Dermis microvascular lymphatic vessel endothelial cell (primary cell): ENCODE measurements at places on chromosomes 3 and 15.

GRCh38 chr15:49900903-49901235 is 218.2 kb downstream of the ATP8B4 start:
- DNase-seq = no peak

DNA sequence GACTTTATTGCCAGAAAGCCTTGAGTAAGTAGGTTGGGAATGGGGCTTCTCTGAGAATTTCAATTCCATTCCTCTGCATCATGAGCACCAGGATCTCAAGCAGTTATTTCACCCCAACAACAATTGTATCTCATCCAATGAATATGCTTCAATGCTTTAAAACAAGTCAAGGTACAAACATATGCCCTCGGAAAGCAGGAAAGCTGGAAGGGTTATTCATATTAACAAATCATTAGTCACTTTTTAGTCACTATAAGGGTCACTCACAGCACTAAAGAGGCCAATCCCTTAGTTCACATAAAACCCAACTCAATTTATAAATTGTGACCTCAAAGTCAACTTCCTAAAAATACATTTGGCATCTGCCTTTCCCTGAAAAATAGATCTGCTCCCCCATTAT is 16.2 kb downstream of the MB21D2 start:
- DNase-seq = no peak

DNA sequence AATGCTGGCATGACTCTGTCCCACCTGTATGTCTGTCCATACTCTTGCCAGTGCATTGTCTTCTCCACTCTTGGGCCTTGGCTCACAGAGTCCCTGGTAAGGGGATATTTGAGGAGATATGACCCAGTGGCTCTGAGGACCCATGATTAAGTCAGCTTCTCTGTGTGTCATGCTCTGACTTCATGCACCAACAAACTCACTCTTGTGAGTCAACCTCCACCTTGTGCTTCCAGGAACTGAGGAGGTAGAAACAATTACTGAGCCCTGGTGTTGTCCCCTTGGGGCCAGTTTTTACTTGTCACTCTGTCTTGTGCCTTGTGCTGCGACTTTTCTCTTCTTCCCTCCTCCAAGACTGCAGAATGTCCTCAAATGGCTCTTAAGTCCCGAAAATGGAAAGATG is 127.1 kb downstream of the ABHD5 start:
- no peak for DNase-seq

DNA sequence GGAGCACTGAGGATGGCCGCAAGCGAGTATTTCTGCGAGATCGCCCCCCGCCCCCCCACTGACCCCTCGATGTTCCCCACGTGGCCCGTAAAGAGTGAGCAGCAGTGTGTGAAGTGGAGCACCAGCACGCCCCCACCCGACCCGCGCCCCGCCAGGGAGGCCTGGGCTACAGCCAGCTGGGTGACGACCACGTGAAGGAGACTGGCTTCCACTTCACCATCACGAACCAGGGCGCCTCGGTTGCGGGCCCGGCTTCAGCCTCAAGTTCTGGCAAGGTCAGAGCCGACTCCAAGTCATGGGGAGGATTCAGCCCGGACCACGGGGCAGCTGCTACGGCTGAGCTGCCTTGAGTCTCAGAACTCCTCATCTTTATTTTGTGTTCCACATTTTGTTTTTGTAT is 2.4 kb upstream of the RNU5B-1 start:
- no peak for DNase-seq

- DNase-seq = no peak
These were observed 3.3 kb downstream of the NDUFAF3 start for GRCh38 chr3:49025005-49025792.

DNA sequence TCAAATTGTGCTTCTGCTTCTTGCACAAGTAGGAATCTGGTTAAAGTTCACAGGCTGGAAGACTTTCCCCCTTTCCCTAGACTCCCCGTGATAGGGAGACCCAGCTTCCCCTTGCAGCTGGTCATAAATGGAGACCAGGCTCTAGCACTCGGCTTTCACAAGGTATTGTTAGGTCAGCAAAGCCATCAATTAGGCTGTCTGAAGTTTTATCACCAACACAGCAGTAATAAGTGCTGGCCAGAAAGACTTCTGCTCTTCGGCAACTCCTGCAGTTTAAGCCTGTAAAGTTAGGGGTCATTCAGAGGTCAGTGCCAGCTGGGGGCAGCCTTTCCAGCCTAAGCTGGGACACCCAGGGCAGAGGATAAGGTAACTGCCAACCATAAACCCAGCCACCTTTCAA is 203.4 kb downstream of the MEIS2 start:
- DNase-seq = no peak

DNA sequence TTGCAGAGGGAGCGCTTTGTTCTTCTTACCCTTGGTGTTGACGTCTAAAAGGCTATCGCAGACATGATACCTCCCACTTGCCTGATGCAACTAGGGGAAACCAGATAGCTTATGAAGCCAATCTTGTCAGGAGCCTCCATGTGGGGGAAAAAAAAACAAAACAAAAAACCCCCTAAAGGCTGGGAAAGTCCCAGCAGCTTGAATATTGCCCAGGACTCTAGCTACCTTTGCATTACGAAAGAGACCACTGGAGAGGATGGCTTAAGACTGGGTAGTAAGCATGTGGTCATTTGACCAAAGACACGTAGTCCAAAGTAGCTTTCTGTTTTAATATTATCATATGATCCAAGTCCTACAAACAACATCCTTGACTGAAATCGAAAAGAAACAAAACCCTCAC is 120.7 kb upstream of the WNT5A start:
- no peak for DNase-seq

- DNase-seq = no peak
These were observed 42.7 kb downstream of the HHLA2 start for GRCh38 chr3:108338901-108339545.

GRCh38 chr3:44232407-44232806 is 9.3 kb upstream of the TOPAZ1 start:
- DNase-seq = no peak

DNA sequence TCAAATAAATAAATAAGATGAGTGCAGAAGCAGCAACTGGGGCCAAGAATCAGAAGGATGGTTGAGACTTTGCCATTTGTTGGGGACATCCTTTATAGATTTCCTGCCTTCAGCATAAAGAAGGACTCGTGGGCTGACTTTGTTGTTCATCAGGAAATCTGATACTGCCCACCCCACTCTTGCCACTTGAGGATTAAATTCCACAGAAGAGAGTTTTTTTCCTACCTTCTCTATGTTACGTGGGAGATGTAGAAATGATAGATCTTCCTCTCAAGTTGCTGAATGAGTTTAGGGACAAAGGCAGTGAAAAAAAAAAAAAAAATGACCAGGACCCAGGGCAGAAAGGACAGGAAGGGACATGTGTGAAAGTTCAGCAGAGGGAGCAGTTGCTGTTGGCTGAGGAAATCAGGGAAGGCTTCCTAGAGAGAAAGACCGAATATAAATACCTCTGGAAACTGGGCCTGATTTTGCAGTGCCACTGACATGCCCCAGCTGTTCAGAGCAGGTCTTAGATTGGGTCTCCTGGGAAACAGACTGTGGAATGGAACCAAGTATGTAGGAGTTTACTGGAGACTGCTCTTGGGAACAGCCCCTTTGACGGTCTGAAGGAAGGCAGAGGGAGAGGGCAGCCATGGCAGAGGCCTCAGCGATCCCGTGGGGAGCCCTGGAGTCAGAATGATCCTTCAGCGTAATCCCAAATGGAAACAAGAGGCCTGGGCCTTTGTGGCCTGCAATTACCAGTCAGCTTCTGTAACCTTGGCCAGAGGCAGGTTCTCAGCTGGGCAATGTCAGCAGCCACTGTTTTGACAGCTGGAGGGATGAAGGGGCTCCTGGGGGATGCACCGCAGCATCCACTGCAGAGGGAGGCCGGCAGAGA is 50.9 kb downstream of the C3orf20 start:
- DNase-seq = no peak

DNA sequence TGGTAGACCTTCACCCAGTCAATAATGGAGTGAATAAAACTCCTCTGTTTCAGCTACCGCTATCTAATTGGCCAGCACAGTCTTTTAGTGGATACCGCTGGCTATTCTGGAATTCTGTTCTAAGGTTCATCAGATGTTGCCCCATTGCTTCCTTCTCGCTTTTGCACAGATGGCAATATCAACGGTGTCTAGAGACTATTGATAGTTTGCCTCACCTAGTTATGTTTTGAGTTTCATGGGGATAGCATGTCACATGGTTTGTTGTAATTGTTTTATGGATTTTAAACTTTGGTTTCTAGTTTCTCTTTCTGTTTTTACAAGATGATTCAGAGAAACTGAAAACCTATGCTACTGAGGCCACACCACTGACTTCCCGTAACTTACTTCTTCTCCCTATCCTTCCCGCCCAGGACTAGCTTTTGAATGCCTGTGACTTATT is 2.0 kb downstream of the XRN1 start:
- peak; percentile 18 for DNase-seq

DNA sequence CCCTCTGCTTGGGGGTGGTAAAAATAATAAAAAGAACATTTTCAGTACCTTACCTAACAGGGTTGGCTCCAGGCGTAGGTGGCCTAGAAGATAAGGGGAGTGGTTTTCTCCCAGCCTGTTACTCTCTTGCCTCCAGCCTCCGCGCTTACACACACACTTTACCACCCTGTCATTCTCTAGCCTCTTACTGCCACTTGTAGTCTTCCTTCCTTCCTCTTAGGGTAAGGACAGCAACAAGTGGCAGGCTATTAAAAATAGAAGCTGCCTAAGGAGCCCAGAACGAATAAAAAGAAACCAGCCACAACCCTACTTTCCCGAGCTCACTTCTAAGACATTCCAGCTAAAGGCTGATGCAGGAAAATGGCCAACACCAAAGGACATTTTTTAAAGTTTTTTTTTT is 9.6 kb upstream of the LIPH start:
- DNase-seq = no peak

GRCh38 chr3:140529096-140529495 is 148.8 kb upstream of the TRIM42 start:
- DNase-seq = no peak

DNA sequence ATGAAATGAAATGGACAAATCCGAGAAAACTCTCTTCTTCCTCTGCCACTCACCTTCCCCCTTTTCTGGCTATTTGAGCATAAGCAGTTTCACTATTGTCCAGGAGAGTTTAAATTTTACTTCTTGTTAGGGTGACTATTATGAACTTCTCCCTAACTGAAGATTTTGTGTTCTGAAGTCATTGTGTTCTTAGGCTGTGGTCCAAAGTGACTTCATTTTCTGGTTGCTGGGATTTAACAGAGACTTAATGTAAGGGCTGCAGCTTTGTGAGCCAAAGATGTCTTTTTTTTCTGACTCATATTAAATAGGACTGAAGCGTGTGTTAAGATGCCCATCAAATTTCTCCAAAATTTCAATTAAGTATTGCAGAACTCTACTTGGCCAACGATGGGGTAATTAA is 46.5 kb upstream of the FSTL1 start:
- DNase-seq = peak; percentile 82

DNA sequence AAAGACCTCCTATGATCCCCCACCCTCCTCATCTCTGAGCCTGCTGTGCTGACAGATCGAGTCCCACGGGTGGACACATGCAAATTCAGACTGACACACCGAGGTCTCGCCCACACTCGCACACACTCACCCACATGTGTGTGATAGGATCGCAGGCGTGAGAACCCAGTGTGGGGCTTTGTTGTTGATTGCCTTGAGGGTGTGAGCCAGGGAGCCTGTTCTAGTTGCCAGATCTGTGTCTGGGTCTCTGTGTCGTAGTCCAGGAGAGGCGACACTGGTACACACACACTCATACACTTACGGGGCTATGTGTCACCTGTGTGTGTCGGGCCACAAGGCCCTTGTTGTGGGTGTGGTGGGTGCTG is 2.0 kb downstream of the EPHB3 start:
- no peak for DNase-seq

DNA sequence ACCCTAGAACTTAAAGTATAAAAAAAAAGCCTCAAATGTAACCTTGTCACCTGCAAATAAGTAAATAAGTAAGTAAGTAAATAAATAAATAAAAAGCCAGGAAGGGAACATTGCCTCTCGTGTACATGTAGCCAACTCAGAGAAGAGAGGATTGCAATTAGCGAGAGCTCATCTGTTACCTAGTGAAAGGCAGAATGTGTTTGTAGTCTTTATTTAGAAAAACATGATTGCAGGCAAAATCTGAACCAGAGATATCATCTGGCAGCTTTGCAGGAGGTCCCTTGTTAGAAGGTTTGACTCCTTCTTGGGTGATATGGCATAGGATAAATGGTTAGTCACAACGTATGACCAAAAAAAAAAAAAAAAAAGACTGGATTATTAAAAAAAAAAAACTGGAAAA is 71.6 kb upstream of the SYN2 start:
- DNase-seq = no peak

DNA sequence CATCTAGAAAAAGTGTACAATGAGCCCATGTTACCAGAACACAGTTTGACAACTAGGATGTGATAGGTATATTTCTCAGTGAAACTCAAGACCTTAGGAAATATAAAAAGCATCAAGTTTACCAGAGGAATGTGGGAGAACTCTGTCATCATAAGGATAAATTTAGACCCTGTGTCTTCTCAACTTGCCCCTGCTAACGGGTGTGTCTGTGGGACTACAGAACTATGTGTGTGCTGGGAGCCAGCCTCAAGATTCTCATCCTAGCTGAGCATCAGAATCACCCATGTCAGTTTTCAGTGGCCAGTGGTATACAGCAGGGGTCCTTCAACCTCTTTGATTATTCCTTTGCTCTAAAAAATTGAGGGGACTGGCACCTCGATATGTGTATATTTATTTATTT is 393.3 kb downstream of the PLCL2 start:
- no peak for DNase-seq

GRCh38 chr15:81506071-81506470 is 132.1 kb upstream of the TMC3 start:
- no peak for DNase-seq

- DNase-seq = peak; percentile 56
These were observed 67.9 kb upstream of the MITF start for GRCh38 chr3:69671082-69671952.

DNA sequence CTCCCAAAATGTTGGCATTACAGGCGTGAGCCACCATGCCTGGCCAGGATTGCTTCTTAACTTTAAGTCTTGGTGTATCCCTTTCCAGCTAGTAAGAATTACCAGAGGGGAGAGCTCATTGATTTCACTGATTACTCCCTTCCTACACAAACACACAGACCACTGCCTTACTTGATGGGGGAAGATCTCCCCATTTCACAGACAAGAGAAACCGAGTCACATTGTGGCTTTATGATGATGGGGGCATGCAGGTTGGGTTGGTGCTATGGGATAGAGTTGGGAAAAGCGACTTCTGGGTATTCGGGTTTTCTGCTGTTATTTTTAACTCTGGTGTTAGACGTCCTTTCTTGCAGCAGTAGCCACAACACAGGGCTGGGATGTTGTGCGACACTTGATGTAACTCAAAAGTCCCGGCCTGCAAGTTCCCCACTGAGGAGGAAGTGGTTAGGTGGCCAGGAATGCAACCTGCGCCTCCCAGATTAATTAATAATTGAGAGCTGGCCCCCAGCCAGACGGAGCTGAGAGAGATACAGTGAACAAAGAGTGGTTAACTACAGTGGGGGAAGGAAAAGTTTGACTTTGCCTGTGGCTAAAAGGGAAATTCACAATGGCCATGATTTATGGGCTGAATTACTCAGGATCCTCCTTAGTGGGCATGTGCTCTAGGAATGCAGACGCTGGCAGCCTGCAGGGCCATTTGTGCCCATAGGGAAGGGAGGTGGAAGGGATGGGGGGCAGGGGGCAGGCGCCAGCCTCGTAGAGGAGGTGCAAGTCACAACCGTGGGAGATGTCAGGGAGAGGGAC is 63.6 kb downstream of the SMAD6 start:
- DNase-seq = peak; percentile 29
